ENCODE measurements at places on chromosomes 3 and 15. TPM values are rescaled to one million over a fixed set of nuclear protein-coding genes. Genes with fewer than 3 reads are reported as not detected.

SATB1 gene
- total RNA-seq = 2.3 TPM

PLSCR4 gene
- total RNA-seq = 22.5 TPM

SPINK8 gene
- total RNA-seq = not detected

RHOV gene
- not detected for total RNA-seq

TRPM1 gene
- not detected for total RNA-seq

CRABP1 gene
- total RNA-seq = not detected

EHD4 gene
- 33.0 TPM for total RNA-seq

EMC7 gene
- total RNA-seq = 60.3 TPM

CCDC39 gene
- not detected for total RNA-seq

MME gene
- total RNA-seq = 481 TPM

HAPLN3 gene
- total RNA-seq = 7.2 TPM

SERPINI2 gene
- total RNA-seq = not detected
